ENCODE measurements at places on chromosomes 5 and 9. TPM values are rescaled to one million over a fixed set of nuclear protein-coding genes. Genes with fewer than 3 reads are reported as not detected.

GRCh38 chr5:62011089-62011664 lies 294.8 kb upstream of the KIF2A start:
- H3K36me3 ChIP-seq = no peaks in the 10 kb centered on the region
- peaks cover 82% of the 10 kb centered on the region for H3K27me3 ChIP-seq
- no peak for DNase-seq
- H3K4me3 ChIP-seq = no peak overlapping the region

DNA sequence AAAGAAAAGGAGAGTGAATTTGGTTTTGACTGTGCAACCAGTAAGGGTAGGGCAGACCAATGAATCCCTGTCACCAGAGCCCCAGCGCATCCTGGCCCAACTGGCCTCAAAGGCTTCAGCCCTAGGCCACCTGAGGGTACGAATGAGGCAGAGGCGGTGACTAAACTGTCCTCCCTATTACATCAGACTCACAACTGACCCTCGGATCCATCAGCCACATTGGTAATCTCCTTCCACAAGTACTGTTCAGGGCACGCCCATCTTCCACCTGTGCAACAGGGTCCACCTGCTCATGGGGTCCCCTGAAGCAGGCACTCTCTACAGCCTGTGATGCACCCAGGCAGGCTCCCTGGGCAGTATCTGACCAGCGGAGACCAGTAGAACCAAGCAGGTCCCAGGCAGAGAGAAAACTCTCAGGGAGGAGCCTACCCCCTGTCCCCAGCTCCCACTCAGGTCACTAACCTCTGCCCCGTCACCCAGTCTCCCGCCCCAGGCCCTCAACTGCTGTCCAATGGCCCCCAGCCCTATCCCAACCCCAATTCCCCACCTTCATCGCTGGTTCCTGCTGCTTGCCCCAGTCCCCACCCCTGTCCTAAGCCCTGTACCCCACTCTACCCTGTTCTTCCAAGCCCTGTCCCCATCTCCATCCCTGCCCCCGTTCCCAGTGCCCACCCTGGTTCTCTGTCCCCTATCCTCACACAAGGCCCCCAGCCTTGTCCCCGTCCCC lies 904 bp downstream of the EDF1 start:
- H3K27me3 ChIP-seq = no peaks in the 10 kb centered on the region
- H3K36me3 ChIP-seq = peaks cover 19% of the 10 kb centered on the region
- peak overlapping the region; percentile 83 for H3K4me3 ChIP-seq
- H3K4me1 ChIP-seq = peaks cover 5% of the 10 kb centered on the region
- DNase-seq = no peak
- peak overlapping the region; percentile 47 for H3K27ac ChIP-seq

- no peaks in the 10 kb centered on the region for H3K27me3 ChIP-seq
- peaks cover 17% of the 10 kb centered on the region for H3K4me1 ChIP-seq
- no peak overlapping the region for H3K4me3 ChIP-seq
- H3K27ac ChIP-seq = no peak overlapping the region
- H3K36me3 ChIP-seq = no peaks in the 10 kb centered on the region
- DNase-seq = no peak
These were observed 14.4 kb downstream of the FGD3 start for GRCh38 chr9:92961627-92962302.

GRCh38 chr5:1931604-1932231 lies 49.0 kb upstream of the IRX4 start:
- H3K4me3 ChIP-seq = peak overlapping the region; percentile 74
- DNase-seq = peak; percentile 47
- H3K36me3 ChIP-seq = peaks cover 7% of the 10 kb centered on the region
- peaks cover 25% of the 10 kb centered on the region for H3K27me3 ChIP-seq
- H3K27ac ChIP-seq = peak overlapping the region; percentile 57
- H3K4me1 ChIP-seq = peaks cover 5% of the 10 kb centered on the region

- H3K27ac ChIP-seq = no peak overlapping the region
- no peak overlapping the region for H3K4me3 ChIP-seq
- H3K4me1 ChIP-seq = no peaks in the 10 kb centered on the region
- no peak for DNase-seq
- H3K36me3 ChIP-seq = peaks cover 14% of the 10 kb centered on the region
These were observed 30.0 kb downstream of the DNAJC21 start for GRCh38 chr5:34959323-34959722.

- H3K27me3 ChIP-seq = peaks cover 6% of the 10 kb centered on the region
- H3K27ac ChIP-seq = no peak overlapping the region
- H3K4me3 ChIP-seq = no peak overlapping the region
- DNase-seq = no peak
These were observed 463.3 kb downstream of the IRX1 start for GRCh38 chr5:4058899-4059298.

DNA sequence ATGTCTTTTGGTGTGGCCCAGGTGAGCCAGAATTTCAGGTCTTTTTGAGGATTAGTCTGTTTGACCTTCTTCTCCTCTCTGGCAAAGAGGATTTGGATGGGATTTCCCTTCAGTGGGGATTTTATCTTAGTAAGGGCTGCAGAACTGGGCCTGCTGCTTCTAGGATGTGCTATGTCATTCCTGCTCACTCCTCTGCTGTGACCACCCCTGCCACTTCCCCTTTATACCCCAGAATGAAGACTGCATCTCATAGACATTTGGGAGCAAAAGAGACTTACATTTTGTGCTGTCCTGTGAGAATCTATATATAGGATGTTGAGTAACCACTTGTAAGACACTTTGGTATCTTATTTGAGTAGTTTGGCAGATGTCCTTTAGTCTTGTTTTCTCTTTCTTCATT lies 76.2 kb downstream of the ARHGAP26 start:
- H3K27me3 ChIP-seq = peaks cover 4% of the 10 kb centered on the region
- H3K27ac ChIP-seq = no peak overlapping the region
- no peak overlapping the region for H3K4me3 ChIP-seq
- H3K4me1 ChIP-seq = peaks cover 3% of the 10 kb centered on the region

DNA sequence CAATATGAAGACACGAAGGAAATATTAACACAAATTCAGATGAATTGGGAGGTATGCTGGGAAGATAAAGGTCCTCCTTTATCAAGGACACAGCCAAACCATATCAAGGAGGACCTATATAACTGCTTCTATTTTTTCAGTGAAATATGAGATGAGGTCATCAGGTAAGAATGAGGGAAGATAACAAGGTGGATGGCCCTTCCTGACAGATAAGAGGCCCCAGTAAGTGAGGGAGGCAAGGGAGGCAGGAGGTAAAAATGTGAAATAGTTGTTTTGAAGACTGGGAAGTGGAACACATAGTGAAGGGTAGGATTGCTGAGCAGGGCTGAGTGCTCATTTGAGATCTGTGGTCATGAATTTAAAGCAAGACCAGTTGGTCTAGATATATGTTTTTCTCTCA lies 60.0 kb upstream of the FOXE1 start:
- H3K27me3 ChIP-seq = peaks cover 10% of the 10 kb centered on the region
- no peak overlapping the region for H3K27ac ChIP-seq
- DNase-seq = no peak
- no peaks in the 10 kb centered on the region for H3K36me3 ChIP-seq
- H3K4me3 ChIP-seq = no peak overlapping the region

- no peak overlapping the region for H3K4me3 ChIP-seq
- H3K4me1 ChIP-seq = peaks cover 13% of the 10 kb centered on the region
- no peak overlapping the region for H3K27ac ChIP-seq
- no peaks in the 10 kb centered on the region for H3K36me3 ChIP-seq
- no peak for DNase-seq
- no peaks in the 10 kb centered on the region for H3K27me3 ChIP-seq
These were observed 2010.0 kb upstream of the WWC1 start for GRCh38 chr5:166281433-166281832.

- H3K4me3 ChIP-seq = peak overlapping the region; percentile 26
- peaks cover 93% of the 10 kb centered on the region for H3K27me3 ChIP-seq
- H3K36me3 ChIP-seq = no peaks in the 10 kb centered on the region
- H3K27ac ChIP-seq = no peak overlapping the region
- H3K4me1 ChIP-seq = peaks cover 24% of the 10 kb centered on the region
These were observed 5.0 kb downstream of the EBF1 start for GRCh38 chr5:159094745-159095144.

- H3K36me3 ChIP-seq = no peaks in the 10 kb centered on the region
- H3K27me3 ChIP-seq = peaks cover 3% of the 10 kb centered on the region
- no peak for DNase-seq
- H3K4me1 ChIP-seq = peaks cover 9% of the 10 kb centered on the region
These were observed 34.1 kb upstream of the GRIA1 start for GRCh38 chr5:153456354-153456753.

GRCh38 chr9:18976709-18977531 lies 56.1 kb downstream of the SAXO1 start:
- no peak for DNase-seq
- H3K36me3 ChIP-seq = no peaks in the 10 kb centered on the region
- peaks cover 53% of the 10 kb centered on the region for H3K4me1 ChIP-seq
- peak overlapping the region; percentile 93 for H3K27ac ChIP-seq
- H3K4me3 ChIP-seq = peak overlapping the region; percentile 3

DNA sequence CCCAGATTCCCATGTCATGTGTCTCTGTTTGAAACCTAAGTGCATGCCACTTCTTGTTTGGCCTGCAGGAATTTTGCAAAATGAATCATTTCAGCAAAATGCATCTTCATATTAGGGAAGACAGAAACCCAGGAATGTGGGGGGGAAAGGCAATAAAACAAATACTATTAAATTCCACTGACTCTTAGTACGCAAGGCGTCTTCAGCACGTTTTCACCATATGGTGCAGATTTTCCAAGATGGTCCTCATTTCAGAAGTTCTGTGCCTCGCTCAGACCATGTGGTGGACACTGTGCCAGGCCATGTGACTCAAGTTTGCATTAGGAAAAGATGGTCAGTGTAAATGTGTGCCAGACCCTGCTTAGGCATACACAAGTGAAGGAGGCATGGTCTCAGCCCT lies 184.0 kb downstream of the ACTL7B start:
- DNase-seq = no peak
- no peaks in the 10 kb centered on the region for H3K27me3 ChIP-seq
- peaks cover 50% of the 10 kb centered on the region for H3K4me1 ChIP-seq
- no peak overlapping the region for H3K4me3 ChIP-seq

- H3K27ac ChIP-seq = no peak overlapping the region
- no peaks in the 10 kb centered on the region for H3K36me3 ChIP-seq
- no peaks in the 10 kb centered on the region for H3K4me1 ChIP-seq
- no peak overlapping the region for H3K4me3 ChIP-seq
These were observed 56.7 kb upstream of the HTR1A start for GRCh38 chr5:64018966-64019365.

The OR1L8 gene
- total RNA-seq = not detected

The DMGDH gene
- 1.2 TPM for total RNA-seq

The SLC1A3 gene
- 55.0 TPM for total RNA-seq

The ERAP2 gene
- 0.68 TPM for total RNA-seq

The SLC35D2 gene
- 22.0 TPM for total RNA-seq

The HBEGF gene
- 8.0 TPM for total RNA-seq

The CLIC3 gene
- total RNA-seq = 1.5 TPM

The PAXX gene
- total RNA-seq = 58.3 TPM

The SRA1 gene
- total RNA-seq = 34.9 TPM

All from mesothelial cell of epicardium (in vitro differentiated cells).